Right lobe of liver (tissue), 6 donors: ENCODE measurements at places on chromosomes 6 and 20. TPM values are rescaled to one million over a fixed set of nuclear protein-coding genes. Genes with fewer than 3 reads are reported as not detected.

- DNase-seq = no peak
Measured at GRCh38 chr20:58399926-58400325, 10.9 kb downstream of the VAPB start.

DNA sequence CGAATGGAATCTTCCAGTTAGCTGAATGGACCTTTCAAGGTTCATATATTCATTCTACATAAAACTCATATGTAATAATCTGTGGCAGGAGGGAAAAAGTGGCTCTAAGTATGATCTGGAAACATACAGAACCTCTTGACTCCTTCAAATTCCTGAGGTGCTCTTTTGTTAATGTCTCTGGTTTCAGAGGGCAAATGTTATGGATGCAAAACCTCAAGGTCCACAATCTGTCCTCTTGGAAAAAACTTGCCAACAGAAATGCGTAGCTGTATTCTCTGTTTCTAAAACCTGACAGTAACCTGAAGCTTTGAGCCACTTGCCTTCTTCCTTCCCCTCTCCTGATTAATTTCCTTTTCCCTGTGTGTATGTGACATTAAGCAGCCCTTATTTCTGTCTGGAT is 80.9 kb upstream of the SUPT3H start:
- DNase-seq = no peak

DNA sequence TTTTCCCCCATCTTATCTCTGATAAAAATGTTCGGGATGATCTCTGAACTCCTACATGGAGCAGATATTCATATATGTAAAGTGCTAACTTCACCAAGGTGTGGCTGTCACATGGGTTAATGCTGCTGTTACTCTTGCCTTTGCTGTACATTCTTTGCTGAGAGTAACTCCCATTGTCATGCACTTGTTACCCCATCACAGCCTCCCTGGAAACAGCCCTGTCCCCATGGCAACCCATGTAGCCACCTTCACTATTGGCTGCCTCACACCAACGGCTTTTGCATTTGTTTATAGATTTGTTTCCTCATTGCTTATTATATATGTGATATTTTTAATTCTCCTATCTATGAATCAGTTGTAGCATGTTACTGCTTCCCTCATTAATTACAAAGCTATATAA is 17.3 kb upstream of the IBTK start:
- no peak for DNase-seq

- no peak for DNase-seq
Measured at GRCh38 chr6:1516742-1517520, 92.8 kb upstream of the FOXC1 start.

ZNF831 gene
- total RNA-seq = 0.06 TPM

C20orf141 gene
- not detected for total RNA-seq

GRCh38 chr6:33843131-33844121 is 39.6 kb upstream of the MLN start:
- no peak for DNase-seq

COX4I2 gene
- not detected for total RNA-seq

DNA sequence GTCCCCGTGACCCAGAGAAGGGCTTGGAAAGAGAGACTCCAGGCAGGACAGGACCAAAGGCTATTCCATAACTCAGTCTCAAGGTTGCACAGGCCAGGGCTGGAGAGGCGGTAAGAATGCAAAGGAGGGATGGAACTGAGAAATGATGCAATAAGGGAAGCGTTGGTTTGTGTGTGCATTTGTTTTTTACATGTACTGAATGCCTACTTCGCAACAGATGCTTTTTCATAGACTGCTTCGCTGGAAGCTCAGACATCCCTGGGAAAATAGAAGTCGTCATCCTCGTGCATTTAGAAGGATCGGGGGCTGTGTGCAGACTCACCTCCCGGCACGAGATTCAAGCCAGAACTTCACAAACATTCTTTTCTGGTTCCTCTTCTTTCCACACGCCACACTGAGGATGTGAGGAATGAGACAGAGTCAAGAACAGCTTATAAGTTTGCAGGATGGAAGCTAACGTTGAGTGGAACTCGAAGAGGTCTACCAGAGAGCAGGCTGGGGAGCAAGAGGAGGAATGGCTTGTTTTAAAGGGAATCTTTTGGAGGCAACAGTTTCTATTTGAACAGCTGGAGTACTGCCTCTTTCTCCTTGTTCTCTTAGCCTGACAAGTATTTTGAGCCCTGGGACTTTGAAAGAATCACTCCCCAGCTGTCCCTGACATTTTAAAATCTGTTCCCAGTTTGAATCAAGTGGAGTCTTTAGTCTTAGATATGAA is 19.3 kb upstream of the LY86 start:
- DNase-seq = no peak

- DNase-seq = no peak
Measured at GRCh38 chr6:40485300-40485699, 101.9 kb downstream of the LRFN2 start.

FAXC gene
- total RNA-seq = not detected
